ENCODE measurements at places on chromosomes 7 and 10.
A peak's percentile ranks its signal among the peaks of the same experiment; 100 is the strongest.

- DNase-seq, result no peak
Measured at GRCh38 chr10:11505639-11506038, 105.8 kb downstream of the USP6NL start.

DNA sequence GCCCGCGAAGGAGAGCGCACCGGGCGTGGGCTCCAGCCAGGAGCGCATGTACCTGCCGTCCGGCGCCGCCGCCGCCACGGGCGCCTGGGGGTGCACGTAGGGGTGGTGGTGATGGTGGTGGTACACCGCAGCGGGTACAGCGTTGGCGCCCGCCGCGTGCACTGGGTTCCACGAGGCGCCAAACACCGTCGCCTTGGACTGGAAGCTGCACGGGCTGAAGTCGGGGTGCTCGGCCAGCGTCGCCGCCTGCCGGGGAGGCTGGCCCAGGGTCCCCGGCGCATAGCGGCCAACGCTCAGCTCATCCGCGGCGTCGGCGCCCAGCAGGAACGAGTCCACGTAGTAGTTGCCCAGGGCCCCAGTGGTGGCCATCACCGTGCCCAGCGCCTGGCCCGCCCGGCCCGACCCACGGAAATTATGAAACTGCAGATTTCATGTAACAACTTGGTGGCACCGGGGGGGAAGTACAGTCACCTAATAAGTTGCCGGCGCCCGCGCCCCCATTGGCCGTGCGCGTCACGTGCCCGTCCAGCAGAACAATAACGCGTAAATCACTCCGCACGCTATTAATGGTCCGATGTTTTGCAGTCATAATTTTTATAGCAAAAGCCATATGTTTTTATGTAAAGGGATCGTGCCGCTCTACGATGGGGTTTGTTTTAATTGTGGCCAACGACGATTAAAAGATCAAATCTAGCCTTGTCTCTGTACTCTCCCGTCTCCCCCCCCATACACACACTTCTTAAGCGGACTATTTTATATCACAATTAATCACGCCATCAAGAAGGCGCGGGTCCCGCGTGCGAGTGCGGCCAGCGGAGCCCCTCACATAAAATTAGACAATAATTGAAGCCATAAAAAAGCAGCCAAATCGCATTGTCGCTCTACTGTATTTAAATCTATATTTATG, at the start of gene HOXA9:
Gene HOXA9 (minus strand): TSS at position 449 of the 907 bp plus-strand sequence. CDS start 80 bp downstream, at position 369.
- no peak for DNase-seq

- no peak for DNase-seq
Measured at GRCh38 chr10:98915911-98916310, 319.7 kb downstream of the HPSE2 start.

- DNase-seq, result no peak
Measured at GRCh38 chr10:34109952-34110702, 705.0 kb downstream of the PARD3 start.

DNA sequence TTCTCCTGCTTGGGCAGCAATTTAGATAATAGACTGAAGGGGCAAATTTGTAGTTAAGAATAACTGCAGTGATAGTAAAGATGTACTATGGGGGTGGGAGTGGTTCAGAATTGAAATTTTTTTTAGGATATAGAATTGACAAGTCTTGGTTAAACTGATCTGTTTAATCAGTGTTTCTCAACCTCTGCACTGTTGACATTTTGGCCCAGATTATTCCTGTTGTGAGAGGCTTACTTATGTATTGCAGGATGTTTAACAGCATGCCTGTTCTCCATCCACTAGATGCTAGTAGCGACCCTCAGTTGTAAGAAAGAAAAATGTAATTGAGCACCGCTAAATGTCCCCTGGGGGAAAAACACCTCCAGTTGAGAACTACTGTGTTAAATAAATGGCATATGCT, 176.5 kb downstream of the CCDC7 start:
- no peak for DNase-seq

- DNase-seq, result no peak
Measured at GRCh38 chr10:97771913-97772823, at the start of gene SFRP5. Gene SFRP5, minus strand, starts transcription at chr10:97771999. Its CDS starts 166 bp downstream, at chr10:97771833.

DNA sequence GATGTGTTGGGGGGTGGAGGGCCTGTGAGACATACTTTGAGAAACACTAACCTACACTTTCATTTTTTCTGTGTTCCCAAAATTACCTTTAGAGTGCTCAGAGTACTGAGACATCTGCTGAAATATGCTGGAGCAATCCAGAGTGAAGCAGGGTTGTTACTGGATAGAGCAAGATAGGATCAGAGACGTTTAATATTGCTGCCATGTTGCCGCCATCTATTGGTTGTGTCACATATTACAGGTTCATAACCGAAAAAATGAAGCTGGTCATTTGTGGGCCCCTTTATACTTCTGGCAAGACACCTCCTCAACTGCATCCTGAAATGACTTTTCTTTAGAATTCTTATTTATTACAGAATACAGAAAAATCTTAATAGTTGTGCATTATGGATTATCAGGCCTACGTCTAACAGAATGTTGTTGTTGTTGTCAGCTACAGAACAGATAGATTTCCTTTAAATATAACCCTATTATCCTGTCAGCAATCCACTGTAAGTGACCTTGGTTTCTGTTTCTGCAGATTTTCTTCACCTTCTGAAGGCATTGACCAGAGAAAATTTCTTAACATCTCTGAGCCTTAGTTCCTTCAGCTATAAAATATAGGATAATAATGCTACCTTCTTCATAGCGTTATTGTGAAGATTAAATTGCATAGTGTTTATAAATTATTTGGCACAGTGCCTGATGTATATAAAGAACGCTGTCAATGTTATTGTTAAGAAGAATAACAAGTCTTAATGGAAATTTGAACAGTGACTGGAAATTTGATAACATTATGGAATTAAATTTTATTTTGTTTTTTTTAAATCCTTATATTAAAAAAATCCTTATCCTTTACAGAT, 16.2 kb upstream of the DLD start:
- DNase-seq, result no peak

DNA sequence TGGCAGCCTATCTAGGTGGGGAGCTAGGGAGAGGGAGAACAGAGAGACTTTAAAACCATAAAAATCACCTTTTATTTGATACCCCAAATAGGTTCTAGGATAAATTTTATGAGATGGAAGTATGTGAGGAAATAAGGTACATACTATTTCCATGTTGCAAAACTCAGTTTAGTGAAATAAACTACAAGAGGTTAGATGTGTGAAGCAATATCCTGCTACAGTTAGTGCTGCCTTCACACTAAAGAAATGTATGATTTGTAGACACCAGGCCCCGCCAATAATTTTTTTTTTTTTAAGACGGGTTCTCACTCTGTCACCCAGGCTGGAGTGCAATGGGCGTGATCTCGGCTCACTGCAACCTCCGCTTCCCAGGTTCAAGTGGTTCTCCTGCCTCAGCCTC, 34.4 kb upstream of the RSBN1L start:
- no peak for DNase-seq

DNA sequence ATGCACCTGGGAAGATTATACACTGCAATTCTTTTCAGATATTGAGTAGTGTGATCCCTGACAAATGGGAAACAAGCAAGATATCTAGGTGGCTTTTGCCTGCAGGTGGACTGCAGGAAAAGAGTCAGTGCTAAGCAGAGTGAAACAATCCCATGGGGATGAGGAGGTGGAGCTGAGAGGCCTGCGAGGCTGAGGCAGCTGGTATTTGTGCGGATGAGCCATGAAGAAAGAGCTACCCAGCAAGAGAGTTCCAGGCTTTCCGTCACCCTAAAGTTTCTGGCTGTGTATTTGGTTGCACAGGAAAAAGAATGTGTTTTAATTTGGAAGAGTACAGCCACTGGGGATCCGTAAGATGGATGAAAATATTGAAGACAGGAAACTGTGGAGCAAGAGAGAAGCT, 714.1 kb upstream of the COBL start:
- no peak for DNase-seq

DNA sequence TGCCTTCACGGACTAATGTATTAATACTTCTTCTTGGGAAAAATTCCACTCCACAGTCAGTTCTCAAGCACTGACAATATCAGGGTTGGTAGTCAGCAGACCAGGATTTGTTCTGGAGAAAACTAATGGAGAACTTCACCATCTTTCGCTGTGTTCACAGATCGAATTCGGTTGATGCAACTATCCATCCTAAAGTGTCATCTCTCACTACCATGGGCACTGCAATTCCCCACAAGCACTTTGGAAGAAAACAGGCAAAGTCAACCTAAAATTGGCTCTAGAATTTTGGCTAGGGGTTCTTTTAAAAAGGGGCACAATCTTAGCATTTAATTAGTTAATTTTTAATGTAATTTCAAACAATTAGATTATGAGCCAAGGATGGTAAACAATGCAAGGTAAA, 164.4 kb downstream of the HGF start:
- no peak for DNase-seq

- DNase-seq, result no peak
Measured at GRCh38 chr7:121204537-121204936, 124.3 kb upstream of the WNT16 start.

- peak; percentile 28 for DNase-seq
Measured at GRCh38 chr10:6151087-6151977, 51.4 kb upstream of the PFKFB3 start.

DNA sequence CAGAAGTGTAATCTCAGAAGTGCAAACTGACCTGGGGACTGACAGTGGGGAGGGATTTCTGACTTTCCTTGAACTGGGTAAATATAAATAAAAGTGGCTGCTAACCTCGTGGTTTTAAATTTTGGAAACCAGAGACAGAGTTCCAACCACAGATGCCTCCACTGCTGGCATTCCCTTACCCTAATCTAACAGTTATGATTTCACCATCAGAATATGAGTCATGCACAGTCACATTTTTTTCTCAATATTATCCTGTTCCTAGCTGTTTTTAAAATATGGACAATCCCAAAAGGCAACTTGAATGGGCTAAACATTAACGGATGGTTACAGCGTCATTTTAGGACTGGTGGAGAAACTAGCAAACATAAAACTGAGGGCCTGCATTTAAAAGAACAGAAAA, 264.3 kb upstream of the INHBA start:
- no peak for DNase-seq

- no peak for DNase-seq
Measured at GRCh38 chr7:156177422-156178055, 365.3 kb upstream of the SHH start.

GRCh38 chr7:15043931-15044330, 141.4 kb upstream of the DGKB start:
- no peak for DNase-seq

- no peak for DNase-seq
Measured at GRCh38 chr7:95376632-95377400, 19.4 kb downstream of the PON3 start.

DNA sequence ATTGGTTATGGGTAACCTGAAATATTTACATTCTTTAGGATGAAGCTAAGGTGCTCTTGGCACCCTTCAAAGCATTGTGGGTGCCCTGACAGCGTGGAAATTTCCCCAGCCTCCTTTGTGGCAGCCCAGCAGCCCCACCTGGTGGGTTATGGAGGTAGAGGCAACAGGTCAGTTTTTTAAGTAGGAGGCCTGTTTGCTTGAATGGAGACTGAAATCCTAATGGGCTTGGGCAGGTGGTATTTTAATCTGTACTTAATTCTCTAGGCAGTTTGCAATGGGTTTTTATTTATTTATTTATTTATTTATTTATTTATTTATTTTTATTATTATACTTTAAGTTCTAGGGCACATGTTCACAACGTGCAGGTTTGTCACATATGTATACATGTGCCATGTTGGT, 139.4 kb downstream of the EPC1 start:
- peak; percentile 45 for DNase-seq

DNA sequence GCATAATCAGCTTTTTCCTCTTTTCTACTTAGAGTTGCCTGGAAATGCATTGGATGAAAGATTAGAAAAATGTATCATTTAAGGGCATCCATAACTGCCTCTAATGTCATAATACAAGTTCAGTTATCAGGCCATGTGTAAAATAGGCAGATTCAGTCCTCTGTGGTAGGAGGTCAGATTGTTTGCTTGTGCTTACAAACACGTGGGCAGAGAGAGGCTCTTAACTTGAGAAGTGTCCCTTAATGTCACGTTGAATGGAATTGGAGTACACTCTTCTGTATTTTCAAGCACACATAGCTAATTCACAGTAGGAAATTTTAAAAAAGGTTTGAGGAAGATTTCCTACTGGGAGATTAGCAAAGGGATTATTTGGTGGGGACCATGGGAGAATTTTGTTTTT, 359.8 kb upstream of the MTPN start:
- no peak for DNase-seq

DNA sequence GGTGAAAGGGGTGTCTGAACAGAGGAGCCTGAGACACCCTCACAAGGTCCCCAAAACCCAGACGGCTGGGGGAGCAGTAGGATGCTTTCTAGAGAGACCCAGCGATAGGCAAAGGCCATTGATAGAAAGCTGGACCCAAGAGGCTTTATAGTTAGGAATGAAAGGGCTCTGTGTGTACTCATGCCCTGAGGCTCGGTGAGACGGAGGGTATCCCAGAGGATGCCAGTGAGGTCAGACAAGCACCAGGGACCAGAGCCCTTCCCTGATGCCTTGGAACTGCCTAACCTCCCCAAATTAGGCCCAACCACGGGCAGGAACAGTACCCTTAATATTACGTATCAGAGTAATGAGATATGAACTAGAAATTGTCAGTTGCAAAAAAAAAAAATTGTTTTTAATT, 48.6 kb upstream of the RTKN2 start:
- no peak for DNase-seq

DNA sequence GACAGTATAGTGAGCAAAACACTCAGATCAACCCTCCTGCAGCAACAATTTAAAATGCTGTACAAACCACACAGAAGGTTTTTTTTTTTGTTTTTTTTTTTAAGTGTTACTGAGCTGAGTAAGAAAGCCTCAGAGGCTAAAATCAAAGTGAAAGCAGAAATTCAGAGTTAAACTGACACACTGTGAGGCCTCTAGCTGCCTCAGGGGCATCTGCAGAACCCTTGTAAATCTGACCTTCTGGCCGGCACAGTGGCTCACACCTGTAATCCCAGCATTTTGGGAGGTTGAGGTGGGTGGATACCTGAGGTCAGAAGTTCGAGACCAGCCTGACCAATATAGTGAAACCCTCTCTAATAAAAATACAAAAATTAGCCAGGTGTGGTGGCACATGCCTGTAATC, 7.4 kb upstream of the GNA12 start:
- no peak for DNase-seq

DNA sequence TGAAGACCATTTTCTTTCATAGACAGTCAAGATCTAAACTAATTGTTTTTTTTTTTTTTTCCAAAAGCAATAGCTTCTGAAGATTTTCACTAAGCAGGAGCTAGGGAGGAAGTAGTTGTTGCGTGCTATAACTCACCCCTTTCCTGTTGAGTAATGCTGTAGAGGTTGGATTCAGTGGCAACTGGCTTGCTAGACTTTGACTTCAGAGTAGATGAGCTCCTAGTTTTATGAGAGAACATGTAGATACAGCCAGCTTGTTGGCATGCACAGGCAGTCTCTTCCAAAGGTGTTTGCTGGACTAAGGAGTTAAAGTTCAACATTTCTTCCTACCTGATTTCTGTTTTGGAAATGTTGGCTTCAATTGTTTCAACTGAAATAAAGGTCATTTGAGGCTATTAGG, 66.2 kb upstream of the MXI1 start:
- no peak for DNase-seq

Measured in activated T-cell treated with anti-CD3 and anti-CD28 coated beads for 1 hour (primary cell).